ENCODE measurements at places on chromosomes 12 and 14.

GRCh38 chr14:90610346-90611040 is 205.7 kb downstream of the TTC7B start:
- DNase-seq = peak; percentile 30

GRCh38 chr12:64618953-64619590 is 8.8 kb downstream of the RASSF3 start:
- peak; percentile 84 for DNase-seq

DNA sequence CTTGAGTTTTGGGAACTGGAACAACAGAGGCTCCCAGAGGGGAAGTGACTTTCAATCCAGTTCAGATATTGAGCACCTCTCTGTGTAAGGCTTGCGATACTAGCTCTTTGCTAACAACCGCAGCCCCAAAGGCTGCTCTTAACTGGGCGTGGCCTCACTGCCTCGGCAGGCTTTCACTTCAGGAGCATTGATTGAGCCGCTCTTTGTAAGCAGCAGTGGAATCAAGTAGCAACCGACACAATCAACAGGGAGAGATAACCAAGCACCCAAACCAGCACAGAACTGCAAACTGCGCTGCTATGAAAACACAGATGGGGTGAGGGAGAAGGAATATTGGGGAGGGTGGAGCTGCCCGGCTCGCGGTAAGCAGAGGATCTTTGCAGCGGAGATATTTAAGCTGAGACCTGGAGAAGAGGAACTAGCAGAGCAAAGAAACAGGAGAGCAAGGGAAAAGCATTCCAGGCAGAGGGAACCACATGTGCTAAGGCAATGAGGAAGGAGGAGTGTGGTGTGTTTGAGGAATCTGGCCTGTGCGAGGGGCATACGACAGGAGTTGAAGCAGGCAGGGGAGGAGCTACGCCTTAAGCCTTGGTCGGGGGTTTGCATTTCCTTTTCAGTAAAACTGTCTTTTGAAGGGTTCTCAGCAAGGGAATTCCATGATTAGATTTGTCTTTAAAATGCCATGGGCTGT is 17.3 kb upstream of the YY1 start:
- DNase-seq = peak; percentile 93

DNA sequence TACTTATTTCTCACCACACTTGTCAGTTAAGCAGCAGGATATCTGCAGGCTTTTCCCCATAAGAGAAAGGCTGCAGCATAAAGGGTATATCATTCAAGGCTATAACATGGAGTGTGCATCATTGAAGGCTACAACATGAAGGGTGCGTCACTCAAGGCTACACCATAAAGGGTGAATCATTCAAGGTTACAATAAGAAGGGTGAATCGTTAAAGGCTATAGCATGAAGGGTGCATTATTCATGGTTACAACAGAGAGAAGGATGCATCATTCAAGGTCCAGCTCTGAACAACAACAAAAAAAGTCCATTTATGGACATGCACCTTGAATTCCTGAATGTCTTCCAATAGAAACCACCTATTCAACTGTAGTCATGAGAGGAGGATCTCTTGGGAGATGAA is 32.8 kb upstream of the LUM start:
- DNase-seq = no peak

- DNase-seq = no peak
Observed at GRCh38 chr14:32472512-32473463, 143.7 kb downstream of the AKAP6 start.

- no peak for DNase-seq
Observed at GRCh38 chr12:121561009-121561395, 19.8 kb downstream of the KDM2B start.

DNA sequence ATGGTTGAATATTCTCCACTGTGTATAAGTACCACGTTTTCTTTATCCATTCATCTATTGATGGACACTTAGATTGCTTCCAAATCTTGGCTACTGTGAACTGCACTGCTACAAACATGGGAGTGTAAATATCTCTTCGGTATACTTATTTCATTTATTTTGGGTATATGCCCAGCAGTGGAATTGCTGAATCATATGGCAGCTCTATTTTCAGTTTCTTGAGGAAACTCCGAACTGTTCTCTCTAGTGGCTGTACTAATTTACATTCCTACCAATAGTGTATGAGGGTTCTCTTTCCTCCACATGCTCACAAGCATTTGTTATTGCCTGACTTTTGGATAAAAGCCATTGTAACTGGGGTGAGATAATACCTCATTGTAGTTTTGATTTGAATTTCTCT is 623.1 kb upstream of the LRFN5 start:
- no peak for DNase-seq
